ENCODE measurements at places on chromosomes 5 and 9.

GRCh38 chr9:2018764-2019558, 3.8 kb downstream of the SMARCA2 start:
- no peak for DNase-seq

- DNase-seq, result no peak
Measured at GRCh38 chr5:132362086-132362485, 7.4 kb upstream of the SLC22A5 start.

- no peak for DNase-seq
Measured at GRCh38 chr5:13816126-13816525, 128.4 kb downstream of the DNAH5 start.

DNA sequence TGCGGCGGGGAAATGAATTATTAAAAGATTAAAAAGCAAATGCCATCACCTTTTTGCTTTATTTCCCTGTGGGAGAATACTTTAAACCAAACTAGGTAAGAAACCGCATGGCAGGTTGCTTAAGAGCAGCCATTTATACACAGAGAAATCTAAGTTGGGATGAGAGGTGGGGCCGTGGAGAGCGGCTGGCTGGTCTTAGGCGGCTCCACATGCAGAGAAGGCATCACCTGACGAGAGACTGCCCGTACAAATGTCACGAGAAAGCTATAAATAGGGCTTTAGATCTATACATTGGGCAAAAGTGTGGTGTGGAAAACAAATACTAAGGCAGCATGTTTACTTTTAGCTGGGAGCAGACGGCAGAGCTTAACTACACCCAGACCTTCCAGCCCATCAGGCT, 39.4 kb downstream of the MED27 start:
- DNase-seq, result no peak

DNA sequence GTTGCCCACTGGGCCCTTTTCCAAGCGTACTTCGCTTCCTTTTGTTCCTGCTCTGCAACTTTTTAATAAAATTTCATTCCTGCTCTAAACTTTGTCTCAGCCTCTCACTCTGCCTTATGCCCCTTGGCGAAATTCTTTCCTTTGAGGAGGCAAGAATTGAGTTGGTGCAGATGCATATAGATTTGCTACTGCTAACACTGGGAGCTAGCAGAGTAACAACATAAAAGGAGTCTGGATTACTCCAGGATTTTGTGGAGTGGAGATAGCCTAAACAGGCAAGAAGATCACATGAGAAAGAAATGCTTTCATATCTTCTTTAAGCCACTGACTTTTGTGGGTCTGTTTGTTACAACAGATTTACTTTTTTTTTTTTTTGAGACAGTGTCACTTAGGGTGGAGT, 12.9 kb upstream of the RFESD start:
- DNase-seq, result no peak

GRCh38 chr9:18362901-18363685, 110.9 kb upstream of the ADAMTSL1 start:
- DNase-seq, result no peak

DNA sequence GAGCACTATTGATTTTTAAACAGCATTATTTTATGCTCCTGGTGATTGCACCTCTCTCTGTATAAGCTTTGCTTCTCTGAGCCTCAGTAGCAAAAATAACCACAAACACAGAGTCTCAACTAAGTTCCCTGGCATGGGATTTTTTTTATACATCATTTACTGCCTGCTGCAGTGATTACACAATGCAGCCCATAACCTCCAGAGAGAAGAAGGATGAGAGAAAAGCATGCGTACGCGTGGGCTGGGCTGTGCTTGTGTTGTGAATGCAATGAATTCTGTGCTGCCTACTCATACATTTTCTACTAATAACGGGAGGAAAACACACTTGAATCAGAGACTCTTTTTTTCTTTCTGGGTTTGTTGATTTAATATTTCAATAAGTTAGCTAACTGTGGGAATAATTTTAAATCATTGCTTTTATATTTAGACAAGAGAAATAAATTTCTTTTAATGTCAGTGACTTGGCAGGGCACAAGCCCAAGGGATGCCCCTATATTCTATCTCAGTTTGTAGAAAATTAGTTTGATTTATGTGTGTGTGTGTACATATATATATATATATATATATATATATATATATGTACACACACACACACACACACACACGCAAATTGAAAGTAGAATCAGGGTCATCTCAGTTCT, 351.5 kb downstream of the MED10 start:
- DNase-seq, result no peak

DNA sequence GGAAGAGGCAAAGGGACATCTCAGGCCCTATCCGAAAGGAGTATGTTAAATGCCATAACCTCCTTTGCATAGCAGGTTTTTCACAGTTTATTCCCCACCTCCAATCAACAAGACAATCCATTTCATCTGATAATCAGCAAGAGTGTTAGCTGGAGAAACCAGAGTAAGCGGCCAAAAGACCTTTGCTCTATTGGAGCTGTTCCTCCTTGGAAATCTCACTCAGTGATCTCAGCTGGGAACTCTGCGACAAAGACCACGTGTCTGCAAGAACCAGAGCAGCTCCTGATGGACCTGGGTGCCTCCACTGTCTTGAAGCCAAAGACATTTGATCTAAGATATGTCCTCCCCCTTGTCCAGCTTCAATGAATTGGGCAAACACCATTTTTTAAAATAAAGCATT, 241.0 kb downstream of the SEC61B start:
- no peak for DNase-seq

DNA sequence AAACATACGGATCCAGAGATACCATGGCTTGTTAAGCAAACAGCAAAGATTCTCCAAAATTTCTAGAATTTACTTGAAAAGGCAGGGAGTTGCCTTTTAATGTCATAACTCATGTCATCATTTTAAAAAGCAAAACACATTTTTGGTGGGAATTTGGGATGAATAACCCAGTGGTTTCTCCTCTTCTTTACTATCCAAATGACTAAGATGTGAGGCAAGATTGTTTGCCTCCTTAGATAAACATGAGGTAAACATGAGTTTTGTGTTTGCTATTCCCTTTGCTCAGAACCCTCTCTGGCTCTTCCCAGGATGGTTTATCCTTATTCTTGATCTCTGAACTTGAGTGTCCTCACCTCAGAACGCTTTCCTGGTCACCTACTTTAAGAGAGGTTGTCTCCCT, 267.0 kb downstream of the EBF1 start:
- DNase-seq, result no peak

DNA sequence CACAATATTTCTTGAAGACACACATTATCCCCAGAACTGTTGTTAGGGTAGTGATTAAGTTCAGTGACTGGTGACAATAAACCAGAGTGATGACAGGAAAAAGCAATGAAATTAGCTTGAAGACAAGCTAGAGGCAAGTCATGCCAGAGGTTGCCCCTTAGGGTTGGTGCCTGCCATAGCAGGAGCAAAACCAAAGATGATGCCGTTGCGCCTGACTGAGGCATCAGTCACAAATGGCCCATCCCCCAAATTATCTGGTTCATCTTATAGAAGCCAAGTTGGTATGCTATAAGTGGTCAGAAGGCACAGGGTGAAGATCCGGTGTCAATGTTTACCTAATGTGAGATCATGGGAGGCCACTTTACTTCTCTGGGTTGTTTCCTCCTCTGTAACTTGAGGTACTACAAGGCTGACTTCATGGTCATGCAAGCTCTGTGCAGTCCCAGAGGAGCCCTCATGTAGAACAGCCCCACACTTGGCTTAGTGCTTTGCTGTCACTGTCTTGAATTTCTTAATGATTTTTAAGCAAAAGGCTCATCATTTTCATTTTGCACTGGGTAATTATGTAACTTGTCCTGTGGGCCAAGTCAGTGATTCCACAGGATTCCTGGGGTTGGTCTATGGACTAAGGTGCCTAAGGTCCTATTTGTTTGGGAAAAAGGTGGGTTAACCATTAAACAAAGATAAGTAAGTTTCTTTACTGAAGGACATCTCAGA, 211.3 kb downstream of the MAN2A1 start:
- no peak for DNase-seq

DNA sequence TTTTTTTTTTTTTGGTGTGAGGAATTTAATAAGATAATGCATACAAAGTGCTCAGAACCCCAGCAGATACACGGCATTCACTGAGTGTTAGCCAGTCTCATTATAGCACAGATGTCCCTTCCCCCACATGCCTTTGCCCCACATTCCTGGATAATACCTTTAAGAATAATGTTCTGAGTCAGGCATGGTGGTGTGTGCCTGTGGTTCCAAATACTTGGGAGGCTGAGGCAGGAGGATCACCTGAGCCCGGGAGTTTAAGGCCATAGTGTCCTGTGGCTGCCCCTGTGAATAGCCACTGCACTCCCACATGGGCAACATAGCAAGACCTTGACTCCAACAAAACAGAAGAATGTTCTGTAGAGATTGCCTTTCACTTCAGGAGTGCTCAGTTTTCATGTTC, 24.2 kb upstream of the ANKRD18A start:
- DNase-seq, result no peak

GRCh38 chr9:38037981-38038306, 31.1 kb downstream of the SHB start:
- DNase-seq, result no peak

- DNase-seq, result no peak
Measured at GRCh38 chr9:136705564-136705963, 6.8 kb upstream of the DIPK1B start.

- DNase-seq, result no peak
Measured at GRCh38 chr5:72515211-72515610, 8.0 kb upstream of the ZNF366 start.

- DNase-seq, result no peak
Measured at GRCh38 chr9:2053883-2054845, 39.0 kb downstream of the SMARCA2 start.

DNA sequence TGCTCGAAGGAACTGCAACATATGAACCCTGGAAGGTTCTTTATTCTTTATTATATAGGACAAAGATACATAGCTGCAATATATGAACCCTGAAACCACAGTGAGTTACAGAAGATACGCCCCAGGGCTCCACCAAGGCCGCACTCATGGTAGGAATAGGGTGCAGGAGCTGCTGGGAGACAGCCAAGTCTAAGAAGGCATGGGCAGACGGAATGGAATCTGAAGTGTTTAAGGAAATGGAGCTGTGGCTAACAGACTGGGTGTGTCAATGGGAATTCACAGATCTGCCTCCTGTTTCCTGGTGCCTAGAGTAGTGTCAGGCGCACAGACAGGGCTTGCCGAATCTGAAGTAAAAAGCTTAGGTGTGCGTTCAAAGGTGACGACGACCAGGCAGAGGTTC, 286.4 kb downstream of the DENND1A start:
- DNase-seq, result no peak

GRCh38 chr9:18438951-18439350, 35.0 kb upstream of the ADAMTSL1 start:
- no peak for DNase-seq

GRCh38 chr5:71582945-71583584, 4.1 kb upstream of the MCCC2 start:
- DNase-seq, result no peak

DNA sequence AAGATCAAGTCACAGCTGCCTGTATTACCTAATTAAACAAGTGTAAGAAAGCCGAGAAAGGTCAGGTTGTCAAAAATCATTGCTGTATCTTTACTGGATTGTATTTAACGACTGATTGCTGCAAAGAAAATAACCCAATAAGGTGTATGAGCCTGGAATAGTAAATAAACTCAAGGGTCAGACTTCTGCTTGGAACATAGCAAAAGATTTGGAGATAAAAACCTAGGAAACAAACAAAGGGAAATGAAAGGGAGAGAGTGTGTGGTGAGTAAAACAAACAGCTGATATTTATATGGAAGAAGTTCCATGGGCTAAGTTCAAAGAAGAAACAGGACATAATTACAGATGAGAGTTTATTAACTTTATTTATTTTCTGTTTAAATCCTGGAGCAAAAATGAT, 354.0 kb downstream of the TLR4 start:
- DNase-seq, result no peak

DNA sequence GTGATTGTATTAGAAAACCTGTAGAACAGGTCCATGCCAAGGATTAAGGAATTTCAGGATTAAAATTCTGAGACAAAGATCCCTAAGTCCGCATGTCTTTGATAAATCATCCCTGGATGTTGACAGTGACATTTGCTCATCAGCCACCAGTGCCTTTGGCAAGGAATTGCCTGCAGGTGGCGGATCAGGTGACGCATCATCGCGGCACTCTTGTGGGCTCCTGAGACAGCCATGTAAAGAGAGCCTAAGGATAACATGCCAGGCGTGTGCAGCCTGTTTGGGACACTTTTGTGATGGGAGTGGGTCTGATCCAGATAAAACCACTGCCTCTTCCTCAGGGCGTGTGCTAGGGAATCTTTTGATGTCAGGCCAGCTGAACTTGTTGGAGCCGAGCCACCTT, 40.6 kb downstream of the ADCY2 start:
- no peak for DNase-seq

GRCh38 chr9:129968690-129969485, 74.1 kb downstream of the FNBP1 start:
- DNase-seq, result no peak

- no peak for DNase-seq
Measured at GRCh38 chr5:168006456-168007130, 284.9 kb upstream of the WWC1 start.

- DNase-seq, result no peak
Measured at GRCh38 chr5:74095871-74096270, 469.9 kb downstream of the ARHGEF28 start.

GRCh38 chr5:153885141-153885540, 153.6 kb downstream of the FAM114A2 start:
- no peak for DNase-seq

- DNase-seq, result no peak
Measured at GRCh38 chr9:107919263-107919662, 429.7 kb upstream of the KLF4 start.

GRCh38 chr9:86456416-86456815, 102.2 kb upstream of the TUT7 start:
- DNase-seq, result no peak

GRCh38 chr5:20041326-20042274, 53.6 kb upstream of the CDH18 start:
- DNase-seq, result no peak

GRCh38 chr5:179407191-179408175, 62.2 kb upstream of the ADAMTS2 start:
- DNase-seq, result no peak

- no peak for DNase-seq
Measured at GRCh38 chr9:19252174-19252884, 21.8 kb downstream of the DENND4C start.

DNA sequence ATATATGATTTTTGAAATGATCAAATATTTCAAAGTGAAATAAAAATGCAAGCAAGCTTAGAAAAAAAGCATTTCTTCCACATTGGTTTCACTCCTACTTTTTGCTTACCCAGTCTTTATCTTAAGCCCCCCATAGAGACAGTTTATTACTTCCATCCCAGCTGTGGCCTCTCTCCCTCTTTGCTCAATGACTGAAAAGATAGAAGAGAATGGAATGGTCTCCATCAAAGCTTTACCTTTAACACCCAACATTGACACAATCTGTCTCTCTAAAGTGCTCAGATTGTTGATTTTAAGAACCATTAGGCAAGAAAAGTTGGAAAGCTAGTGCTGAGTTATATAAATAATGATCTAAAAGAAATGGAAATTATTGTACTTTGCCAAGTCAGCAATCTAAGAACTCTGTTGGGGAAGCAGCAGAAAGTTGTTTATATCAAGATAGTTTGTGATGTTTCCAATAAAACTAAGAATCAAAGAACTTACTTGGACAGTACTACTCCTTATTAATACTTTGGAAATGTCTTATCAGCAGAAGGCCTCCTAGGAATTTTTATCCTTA, 277.5 kb upstream of the NREP start:
- no peak for DNase-seq
